ENCODE measurements at places on chromosomes 2 and 18. TPM values are rescaled to one million over a fixed set of nuclear protein-coding genes. Genes with fewer than 3 reads are reported as not detected.

REG3G gene
- not detected for total RNA-seq

GDF7 gene
- 0.63 TPM for total RNA-seq

DPP10 gene
- not detected for total RNA-seq

ECEL1 gene
- total RNA-seq: not detected

TFCP2L1 gene
- total RNA-seq: under 0.01 TPM

MC2R gene
- not detected for total RNA-seq

CYP26B1 gene
- total RNA-seq: 1.1 TPM

RNF125 gene
- 0.13 TPM for total RNA-seq

FAM110C gene
- total RNA-seq: 0.07 TPM

YWHAQ gene
- 274 TPM for total RNA-seq

MOCOS gene
- total RNA-seq: 5.6 TPM

ERBB4 gene
- 2.6 TPM for total RNA-seq

Measured in smooth muscle cell of the pulmonary artery (primary cell).